HCEC 1CT (cell line): ENCODE measurements at places on chromosomes 4 and X.

DNA sequence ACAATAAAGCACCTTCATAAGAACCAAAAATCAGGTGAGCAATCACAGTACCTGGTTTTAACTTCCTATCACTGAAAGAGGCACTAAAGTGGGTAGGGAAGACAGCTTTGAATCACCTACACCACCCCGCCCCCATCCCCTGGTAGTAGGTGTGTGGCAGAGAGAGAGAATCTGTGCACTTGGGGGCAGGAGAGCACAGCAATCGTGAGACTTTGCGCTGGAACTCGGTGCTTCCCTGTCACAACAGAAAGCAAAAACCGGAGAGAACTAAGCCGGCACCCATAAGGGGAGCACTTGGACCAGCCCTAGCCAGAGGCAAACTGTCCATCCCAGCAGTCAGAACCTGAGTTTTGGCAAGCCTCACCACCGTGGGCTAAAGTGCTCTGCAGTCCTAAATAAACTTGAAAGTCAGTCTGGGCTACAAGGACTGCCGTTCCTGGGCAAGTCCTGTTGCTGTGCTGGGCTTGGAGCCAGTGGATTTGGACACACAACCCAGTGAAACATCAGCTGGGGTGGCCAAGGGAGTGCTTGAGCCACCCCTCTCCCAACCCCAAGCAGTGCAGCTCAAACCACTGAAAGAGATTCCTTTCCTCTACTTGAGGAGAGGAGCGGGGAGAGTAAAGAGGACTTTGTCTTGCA lies 32.1 kb downstream of the NDUFB11 start:
- no peak for DNase-seq

GRCh38 chr4:175351473-175351872 lies 433.3 kb downstream of the ADAM29 start:
- no peak for DNase-seq

GRCh38 chr4:152935631-152936445 lies at the start of gene FHDC1:
FHDC1 (plus strand) TSS chr4:152936323; CDS start chr4:152943058, 6,735 bp downstream.
- DNase-seq, result no peak

- DNase-seq, result no peak
These were observed 30.2 kb downstream of the AFF2 start for GRCh38 chrX:148530464-148531077.
